Mesendoderm (in vitro differentiated cells): ENCODE measurements at places on chromosomes 4 and X.
A peak's percentile ranks its signal among the peaks of the same experiment; 100 is the strongest.

- DNase-seq, result peak; percentile 94
These were observed 11.4 kb downstream of the ANK2 start for GRCh38 chr4:113060853-113061252.

- no peak for DNase-seq
These were observed 132.0 kb downstream of the ANK2 start for GRCh38 chr4:113181289-113182007.

DNA sequence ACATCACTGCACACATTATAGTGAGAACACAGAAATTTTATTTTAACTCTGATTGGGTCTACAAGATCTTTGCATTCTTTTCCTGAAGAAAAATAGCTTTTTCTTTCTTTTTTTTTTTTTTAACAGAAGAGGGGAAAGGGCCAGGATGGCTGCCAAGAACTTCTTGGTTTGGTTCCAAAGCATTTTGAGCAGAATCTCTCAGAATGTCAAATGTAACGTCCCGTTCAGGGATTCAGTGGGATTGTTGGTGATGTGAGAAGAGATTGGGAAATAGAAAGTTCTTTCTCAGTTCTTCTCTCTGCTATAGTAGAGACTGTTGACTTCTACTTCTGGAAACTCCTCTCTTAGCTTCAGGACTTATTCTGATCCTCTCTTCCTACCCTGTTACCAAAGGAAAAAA lies 70.9 kb upstream of the CBR4 start:
- DNase-seq, result no peak

DNA sequence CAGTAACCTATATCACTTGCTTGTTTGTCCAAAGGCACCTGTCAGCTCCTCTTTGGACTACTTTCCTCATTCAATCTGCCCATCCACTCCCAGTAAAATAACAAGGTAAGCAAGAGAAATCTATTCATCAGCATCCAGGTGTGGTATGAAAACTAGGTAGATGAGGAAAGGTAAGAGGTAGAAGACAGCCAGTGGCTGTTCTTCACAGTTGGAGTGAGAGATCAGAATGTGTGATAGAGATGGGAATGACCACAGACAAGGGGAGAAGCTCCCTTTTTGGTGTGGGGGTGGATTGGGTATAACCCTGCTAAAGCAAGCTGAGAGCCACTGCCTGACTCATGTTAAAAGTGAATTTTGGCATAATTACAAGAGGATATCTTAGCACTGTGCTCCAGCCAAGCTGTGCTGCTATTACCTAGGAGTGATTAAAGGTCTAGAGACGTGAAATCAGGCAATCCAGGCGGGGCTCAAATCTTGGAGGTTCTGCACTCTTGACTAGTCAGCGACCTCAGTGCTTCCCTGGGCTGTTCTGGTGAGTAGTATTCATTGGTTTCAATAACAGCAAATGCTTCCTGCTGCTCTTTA lies 28.1 kb upstream of the RASL11B start:
- peak; percentile 86 for DNase-seq

GRCh38 chrX:136768469-136769084 lies 12.2 kb downstream of the ARHGEF6 start:
- DNase-seq, result peak; percentile 56

DNA sequence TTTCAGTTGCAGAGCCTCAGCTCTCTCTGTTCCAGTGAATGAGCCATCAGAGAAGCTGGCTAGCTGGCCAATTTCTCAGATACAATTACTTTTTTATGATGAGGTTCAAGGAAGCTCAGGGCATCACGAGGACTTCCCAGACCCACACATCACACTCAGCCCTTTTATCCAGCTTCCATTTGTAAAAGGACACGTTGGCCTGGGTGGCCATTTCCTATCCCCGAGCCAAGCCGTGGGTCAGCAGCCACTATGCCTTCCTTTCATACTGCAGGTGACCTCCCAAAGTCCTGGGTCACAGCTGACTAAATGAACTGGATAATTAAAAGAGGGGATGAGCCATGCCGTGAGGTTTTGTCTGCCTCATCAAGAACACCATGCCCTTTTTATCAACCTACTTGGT lies 236.9 kb upstream of the PPARGC1A start:
- DNase-seq, result no peak

DNA sequence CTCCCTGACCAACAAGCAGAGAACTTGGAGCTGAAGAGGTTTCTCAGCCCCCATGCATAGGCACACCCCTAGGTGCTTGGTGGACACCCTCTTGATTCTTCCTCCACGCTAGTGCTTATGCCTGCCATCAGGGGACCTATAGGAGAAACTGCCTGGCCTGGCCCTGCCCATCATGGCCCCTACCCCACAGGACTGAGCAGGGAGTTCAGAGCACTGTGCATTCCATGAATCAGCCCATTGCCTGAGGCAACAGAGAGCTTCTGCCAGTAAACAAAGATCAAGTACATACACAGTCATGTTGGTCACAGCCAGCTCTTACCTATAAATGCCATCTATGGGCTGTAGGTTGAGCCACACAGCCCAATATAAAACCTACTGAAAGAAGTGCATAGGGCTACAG lies 99.1 kb upstream of the EDNRA start:
- peak; percentile 11 for DNase-seq

DNA sequence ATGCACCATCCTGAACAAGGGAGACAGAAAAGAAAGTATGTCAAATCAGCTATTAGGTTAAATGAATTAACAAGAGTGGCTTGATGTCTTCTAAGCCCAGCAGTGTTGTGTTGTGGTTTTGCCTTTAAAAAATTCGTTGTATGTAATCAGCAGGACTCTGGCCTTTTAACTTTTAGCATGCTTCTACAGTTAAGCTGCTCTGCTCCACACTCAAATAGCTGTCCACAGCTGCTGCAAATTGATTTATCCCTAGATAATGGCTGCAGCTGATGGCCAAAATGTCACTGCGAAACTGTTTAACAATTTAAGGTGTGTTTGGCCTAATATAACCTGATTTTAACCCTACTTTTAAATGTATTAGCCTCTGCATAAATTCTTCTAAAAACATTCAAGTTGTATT lies 85.8 kb downstream of the CXXC4 start:
- DNase-seq, result no peak

- DNase-seq, result no peak
These were observed 1703.1 kb downstream of the PCDH7 start for GRCh38 chr4:32423267-32423666.

DNA sequence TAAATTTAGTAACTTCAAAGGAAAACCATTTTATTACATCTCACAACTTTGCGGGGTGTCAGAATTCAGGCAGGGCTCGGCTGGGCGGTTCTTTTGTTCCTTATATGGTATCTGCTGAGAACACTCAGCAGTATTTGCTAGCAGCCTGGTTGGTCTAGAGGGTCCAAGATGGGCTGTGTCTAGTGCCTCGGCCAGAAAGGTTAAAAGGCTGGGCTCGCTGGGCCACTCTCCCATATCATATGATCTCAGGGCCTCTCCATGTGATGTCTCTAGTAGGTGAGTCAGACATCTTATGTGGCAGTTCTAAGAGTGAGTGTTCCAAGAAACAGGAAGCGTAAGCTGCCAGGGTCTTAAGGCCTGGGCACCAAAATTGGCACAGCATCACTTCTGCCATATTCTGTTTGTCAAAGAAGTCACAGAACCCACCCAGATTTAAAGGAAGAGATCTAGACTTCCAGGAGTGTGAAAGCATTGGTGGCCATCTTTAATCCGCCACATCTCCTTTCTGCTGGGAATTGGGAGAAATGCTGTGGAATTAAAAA lies 100.9 kb upstream of the ATP6AP2 start:
- no peak for DNase-seq

DNA sequence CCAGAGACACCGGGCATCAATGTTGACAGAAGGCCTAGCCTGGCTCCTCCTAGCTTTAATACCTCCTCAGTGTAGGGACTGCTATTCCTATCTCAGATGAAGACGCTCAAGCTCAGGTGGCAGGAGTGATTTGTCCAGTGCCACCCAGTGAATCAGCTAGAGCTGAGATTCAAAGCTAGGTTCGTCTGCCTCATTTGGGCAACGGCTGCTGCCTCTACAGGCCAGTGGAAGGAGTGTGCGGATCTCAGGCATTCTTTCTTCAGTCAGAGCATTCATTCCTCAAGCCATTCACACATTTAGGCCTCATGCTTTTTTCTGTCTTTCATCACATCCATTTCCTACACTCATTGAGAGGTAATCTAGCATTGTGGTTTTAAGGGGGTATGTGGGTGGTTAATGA lies 7.3 kb downstream of the TSR2 start:
- DNase-seq, result peak; percentile 64

DNA sequence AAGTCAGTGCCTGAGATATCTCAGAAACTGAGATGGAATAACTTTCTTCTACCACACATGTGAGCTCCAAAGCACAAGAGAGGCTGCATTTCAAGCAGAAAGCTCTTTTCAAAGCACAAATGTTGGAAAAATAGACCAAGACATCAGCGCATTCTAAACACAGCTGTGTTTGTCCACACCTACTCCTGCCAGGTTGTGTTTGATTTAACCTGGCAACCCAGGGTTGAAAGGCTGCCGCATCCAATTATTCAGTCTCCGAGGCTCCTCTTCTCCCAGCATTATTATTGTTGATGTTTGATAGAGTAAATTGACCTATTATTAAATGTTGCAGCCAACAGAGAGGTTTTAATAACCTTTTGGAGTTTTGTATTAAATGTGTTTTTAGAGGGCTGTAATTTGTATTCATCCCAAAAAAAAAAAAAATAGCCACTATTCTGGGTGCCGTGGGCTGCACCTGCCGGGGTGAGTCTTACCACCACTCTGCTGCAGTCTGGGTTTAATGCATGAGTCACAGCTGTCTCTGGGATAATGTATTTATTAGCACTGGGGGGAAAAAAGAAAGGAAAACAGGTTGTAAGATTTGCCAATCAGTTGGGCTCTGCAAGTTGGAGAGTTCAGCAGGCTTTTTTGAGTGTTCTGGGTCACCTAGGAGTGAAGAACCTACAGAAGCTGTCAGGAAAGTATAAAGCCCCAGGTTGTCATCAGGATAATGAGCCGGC lies 105.2 kb upstream of the NOCT start:
- no peak for DNase-seq

DNA sequence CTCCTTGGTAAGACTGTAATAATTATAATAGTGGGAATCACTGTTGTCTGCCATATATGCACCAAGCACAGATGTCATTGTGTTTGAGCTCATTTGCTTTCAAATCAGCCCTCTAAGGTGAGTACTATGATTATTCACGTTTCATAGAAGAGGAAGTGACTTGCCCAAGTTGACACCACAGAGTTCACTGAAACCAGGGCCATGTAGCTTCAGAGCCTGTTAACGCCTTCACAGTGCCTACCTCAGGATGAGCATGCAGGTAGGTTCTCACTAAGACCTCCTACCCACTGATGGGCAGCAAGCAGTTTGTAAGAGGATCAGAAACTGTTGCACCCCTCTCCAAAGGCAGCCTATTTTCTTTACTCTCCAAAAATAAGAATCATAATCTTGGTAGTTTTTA lies 27.4 kb downstream of the TMPRSS11A start:
- DNase-seq, result no peak

DNA sequence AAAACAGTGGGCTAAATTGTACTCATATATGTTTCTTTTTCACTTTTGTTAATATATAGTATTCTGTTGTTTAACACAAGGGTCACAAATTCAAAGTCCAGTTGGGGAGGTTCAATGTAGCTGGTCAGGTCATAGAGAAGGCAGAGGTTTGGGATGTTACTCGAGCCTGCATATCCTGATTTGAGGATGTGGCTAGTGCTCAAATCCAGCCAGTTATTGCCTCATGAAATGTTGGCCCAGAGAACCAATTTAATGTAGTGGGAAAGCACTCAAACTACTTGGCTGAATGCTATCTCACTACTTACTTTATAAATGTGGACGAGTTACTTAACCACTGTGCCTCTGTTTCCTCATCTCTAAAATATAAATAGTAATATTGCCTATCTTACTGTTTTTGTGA lies 12.5 kb downstream of the USO1 start:
- no peak for DNase-seq

DNA sequence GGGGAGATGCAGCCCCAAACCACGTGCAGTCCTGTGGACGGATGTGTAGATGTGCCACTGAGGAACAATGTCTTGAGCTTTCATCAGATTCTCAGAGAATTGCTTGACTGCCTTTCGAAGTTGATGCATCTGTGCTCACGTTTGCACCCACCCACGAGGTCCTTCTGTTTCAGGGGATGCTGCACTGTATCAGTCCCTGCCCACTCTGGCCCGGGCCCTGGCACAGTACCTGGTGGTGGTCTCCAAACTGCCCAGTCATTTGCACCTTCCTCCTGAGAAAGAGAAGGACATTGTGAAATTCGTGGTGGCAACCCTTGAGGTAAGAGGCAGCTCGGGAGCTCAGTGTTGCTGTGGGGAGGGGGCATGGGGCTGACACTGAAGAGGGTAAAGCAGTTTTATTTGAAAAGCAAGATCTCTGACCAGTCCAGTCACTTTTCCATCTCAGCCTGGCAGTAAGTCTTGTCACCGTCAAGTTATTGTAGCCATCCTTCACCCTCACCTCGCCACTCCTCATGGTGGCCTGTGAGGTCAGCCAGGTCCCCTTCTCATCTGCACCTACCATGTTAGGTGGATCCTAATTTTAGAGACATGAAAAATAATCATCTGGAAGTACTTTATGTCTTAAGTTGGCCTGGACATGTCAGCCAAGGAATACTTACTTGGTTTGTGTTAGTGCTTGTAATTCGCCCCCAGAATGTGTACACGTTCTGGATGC lies 36.4 kb upstream of the MSANTD1 start:
- no peak for DNase-seq

- DNase-seq, result peak; percentile 54
These were observed 658.7 kb downstream of the PCDH18 start for GRCh38 chr4:136873555-136873954.

- DNase-seq, result no peak
These were observed 78.7 kb upstream of the ZNF518B start for GRCh38 chr4:10535912-10536311.

- DNase-seq, result no peak
These were observed 29.5 kb upstream of the XIAP start for GRCh38 chrX:123830309-123830708.

- DNase-seq, result peak; percentile 43
These were observed 36.9 kb downstream of the ANKRD17 start for GRCh38 chr4:73221734-73222133.

DNA sequence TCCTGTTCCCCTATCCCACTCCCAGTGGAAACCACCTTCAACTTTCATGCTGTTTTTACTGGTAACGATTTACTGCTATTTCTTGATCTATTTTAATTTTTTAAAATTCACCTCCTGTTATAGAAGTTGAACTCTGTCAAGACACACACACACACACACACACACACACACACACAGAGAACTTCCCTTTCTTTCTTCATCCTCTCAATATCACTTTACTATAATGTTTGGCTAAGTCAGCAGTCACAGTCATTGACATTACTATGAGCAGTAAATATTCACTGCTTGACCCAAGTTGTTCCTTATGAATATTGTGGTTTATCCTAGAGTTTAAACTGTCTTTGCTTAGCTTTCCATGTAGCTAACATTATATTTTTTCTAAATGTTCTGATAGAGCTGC lies 24.0 kb upstream of the SGMS2 start:
- no peak for DNase-seq

DNA sequence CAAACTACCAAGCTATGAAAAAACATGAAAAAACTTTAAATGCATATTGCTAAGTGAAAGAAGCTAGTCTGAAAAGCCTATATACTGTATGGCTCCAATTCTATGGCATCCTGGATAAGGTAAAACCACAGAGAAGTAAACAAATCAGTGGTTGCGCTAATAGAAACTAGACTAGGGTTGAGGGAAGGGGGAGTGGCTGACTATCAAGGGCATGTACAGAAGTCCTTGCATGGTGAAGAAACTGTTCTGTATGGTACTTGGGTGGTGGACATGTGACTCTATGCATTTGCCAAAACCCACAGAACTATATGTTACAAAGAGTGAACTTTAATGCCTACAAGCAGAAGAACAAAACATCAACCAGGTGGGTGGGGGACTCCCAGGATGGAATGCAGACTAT lies 96.8 kb downstream of the MTMR1 start:
- DNase-seq, result no peak
